ENCODE measurements at places on chromosomes 6 and 20.

GRCh38 chr20:25247518-25247955 lies 348 bp upstream of the PYGB start:
- DNase-seq, result no peak

DNA sequence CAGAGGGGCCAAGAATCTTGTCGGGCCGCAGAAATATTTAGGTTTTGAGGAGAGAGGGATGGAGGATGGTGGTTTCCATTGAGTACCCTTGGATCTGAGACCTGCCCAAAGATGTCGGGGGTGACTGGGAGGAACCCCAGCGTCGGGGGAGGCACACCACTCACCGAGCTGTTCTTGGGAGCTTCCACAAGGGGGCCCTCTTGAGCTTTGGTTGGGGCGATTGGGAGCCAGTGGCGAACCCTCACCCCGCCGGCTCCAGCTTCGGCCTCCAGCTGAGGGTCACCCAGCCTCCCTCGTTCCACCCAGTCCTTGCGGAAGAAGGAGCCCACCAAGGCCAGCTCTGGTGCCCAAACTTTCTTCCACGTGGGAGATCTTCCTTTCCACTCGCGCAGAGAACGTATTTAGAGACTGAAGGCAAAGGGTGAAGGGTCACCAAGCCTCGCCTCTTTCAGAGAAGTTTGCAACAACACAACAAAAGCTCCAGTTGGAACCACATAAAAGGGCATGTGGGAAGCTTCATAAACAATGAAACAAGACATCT lies 33.6 kb downstream of the APCDD1L start:
- no peak for DNase-seq

DNA sequence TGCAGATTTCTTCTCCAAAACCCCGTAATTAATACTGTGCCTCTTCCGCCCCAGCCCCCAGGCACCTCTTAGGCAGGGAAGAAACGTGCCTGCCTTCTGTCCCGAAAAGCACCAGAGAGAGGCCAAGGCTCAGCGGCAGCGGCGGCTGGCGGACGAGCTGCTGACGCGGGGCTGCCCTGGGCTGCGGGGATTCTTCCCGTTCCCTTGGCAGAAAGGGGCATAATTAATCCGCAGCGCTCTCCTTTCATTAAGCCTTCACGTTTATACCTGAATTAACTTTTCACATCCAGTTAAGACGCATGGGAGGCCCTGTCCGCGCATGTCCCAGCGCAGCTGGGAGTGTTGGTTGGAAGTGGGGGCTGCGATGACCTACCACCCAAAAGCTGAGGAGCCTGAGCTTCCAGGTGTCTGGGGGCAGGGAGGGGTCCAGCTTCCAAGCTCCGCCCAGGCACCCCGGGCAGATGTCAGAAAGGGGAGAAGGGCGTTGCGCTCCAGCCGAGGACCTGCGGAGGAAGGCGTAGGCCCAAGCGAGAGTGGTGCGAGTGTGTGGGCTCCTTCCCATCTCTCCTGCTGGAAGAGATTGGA lies 167.4 kb upstream of the LRFN2 start:
- no peak for DNase-seq

DNA sequence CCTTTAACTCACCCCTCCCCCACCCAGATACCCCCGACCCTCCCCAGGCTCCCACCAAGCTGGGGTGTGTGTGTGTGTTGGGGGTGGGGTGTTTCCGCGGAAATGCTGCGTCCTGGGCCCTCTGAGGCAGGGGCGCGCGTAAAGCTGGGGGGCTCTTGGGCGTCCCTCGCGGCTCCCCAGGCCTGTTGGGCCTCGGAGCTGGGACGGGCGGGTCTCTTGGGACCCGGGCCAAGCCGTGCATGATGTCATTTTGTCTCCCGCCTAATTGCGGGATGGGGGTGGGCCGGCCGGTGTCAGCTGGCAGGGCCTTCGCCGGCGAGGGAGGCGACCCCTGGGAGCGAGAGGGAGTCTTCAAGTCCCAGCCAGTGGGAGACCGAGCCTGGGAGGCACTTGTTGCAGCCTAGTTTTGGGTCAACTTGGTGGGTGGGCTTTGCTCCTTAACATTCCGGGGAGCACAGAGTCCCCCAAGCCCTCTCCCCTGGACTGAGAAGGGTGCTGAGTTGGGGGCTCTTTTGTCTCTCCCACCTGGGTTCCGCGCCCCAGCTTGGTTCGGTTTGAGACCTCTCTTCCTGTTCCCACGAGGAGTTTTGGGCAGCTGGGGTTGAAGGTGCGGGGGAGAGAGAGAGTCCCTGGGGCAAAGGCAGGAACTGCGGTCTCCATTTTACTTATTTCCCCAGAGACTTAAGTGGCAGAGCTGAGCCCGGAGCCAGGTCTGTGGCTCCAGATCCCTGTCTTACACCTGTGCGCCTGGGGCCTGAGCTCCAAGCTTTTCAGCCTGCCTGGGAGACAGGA lies 623 bp downstream of the MYBL2 start:
- no peak for DNase-seq

DNA sequence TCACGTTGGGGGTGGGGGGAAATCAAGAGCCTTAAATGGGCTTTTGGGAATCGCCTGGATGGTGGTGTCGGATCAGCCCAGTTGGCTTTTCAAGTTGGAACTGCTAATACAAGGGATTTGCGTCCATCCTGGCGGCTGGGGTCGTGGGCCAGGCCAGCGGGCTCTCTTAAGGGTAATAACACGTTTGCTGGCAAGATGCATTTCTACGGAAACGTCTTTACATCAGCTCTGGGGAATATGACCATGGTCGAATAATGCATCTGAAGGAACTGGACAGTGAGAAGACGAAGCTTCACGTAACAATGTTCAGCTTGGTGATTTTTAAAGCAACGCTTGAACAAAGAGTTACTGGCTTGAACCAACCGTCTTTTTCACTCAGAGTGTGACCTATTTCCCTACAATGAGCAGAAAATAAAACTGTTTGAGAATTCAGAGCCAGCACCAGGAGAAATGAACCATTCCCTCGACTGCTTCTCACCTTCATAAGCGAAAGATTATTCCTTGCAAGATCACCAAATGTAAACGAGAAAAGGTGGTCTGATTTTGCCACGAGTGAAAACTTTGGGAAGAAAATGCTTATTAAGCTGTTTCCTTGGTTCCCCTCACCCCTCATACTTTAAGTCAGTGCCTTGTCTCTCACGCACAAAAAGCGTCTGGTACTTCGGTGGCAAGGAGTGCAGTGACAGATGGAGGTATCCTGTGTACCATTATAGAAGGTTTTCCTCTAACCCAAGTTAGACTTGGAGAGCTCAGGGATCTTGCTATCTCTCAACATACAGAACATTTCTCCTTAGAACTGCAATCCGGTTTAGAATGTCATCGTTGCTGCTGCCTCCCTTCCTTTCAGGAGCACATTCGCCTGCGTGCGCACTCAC lies 1.4 kb upstream of the MARCKS start:
- peak; percentile 23 for DNase-seq

GRCh38 chr6:109081026-109081425 lies 13.6 kb downstream of the SESN1 start:
- no peak for DNase-seq

DNA sequence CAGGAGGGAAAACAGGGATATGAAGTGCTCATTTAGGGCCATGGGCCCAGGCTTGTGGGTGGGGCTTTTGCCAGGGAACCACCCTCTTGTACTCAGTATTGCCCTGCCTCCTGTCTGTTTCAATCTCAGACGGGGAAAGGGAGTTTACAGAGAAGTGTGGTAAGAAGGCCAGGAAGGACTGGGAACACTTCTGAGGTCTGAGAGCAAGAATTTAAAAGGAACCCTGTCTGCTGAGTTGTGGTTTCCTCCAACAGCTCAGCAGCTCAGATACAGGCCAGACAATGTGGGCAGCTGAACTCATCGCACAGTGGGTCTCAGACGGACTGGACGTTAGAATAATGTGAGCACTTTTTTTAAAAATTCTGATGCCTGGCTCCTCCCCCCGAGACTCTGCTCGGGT lies 354.1 kb upstream of the ARID1B start:
- no peak for DNase-seq

DNA sequence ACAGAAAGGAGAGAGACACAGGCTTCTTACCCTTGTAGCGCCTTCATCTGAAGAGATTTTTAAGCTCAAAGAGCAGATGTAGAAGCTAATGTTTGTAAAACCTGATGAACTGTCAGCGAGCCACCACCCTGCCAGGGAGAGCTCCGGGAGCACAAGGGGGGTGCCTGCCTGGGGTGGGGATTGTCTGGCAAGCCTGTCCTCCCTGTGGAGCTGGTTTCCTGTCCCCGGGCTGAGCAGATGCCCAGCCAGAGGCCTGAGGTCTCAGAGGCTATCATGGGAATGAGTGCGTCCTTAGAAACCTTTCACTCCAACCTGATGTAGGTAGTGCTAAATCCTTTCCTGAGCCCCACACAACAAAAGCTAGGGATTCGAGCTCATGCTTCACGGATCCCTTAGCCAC lies 41.9 kb upstream of the NR2E1 start:
- DNase-seq, result no peak

DNA sequence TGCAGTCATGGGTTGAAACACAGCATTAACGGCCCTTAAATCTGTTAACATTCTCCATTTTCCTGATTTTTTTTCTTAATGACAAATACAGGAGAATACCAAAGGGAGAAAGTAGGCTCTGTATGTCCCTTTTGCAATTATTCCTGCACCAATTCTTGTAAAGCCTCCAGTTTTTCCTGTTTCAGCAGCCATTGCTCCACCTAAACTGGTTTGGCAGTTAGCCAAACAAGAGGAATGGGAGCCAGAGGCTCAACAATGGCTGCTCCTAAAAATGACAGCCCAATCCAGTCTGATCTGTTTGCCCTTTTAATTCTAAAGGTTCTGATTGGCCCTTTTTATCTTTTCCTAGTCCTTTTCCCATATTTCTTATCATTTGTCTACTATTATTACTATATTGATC lies 284.2 kb upstream of the SGK1 start:
- no peak for DNase-seq

DNA sequence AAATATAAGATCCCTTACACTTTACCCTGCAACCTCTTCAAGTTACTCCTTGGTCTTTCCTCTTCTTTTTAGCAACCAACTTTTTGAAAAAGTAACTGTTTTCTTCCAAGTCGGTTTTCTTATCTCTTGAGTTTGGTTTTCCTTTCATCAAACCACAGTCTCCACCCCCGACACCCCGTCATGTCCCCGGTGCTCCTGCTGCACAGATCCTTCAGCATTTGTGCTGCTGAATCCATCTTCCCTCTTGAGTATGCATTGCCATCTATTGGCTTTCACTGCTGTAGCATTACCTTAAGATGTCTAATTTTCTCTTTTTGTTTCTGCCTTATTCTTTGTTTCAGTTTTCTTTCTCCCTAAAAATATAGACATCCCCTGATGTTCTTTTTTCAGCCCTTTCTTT lies 11.9 kb upstream of the TNFRSF21 start:
- no peak for DNase-seq

GRCh38 chr6:100255701-100256100 lies 209.0 kb downstream of the SIM1 start:
- DNase-seq, result no peak

DNA sequence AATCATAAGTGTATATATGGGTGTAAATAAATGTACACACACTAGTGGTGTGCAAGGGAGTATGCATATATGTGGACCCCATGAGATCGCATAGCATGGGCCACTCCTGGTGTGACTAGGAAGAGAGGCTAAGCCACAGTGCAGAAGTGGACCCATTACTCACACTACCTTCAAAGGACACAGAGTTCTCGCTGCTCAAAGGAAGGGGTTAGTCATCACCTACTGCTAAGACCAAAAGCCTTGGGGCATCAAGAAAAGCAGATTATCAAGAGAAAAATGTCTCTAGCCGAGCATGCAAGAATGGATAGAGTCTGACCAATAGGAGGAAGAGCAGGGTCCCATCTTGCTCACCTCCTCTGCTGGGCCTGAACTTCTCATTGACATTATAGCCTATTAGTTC lies 195.5 kb downstream of the MAFB start:
- DNase-seq, result peak; percentile 42

DNA sequence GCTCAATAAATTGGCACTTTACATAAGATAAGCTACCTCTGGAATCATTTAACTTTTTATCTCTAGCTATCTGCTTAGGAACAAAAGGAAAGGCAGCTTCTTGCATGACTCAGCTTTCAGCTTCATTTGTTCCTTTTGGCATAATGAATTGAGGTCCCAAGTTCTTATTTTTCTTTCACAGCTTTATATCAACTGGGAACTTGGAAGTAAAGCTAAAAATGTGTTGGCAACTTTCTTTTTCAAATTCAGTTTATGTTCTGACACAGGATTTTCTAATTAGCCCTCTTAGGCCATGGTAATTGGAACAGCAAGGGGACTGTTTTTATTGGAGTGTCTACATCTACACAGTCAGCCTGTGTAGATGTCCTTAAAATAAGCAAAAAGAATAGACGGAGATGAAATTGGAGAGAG lies 55.2 kb upstream of the MRAP2 start:
- no peak for DNase-seq

GRCh38 chr20:50353289-50353961 lies 156.8 kb upstream of the PTPN1 start:
- DNase-seq, result no peak

GRCh38 chr6:1296079-1296478 lies 15.8 kb upstream of the FOXQ1 start:
- DNase-seq, result no peak

DNA sequence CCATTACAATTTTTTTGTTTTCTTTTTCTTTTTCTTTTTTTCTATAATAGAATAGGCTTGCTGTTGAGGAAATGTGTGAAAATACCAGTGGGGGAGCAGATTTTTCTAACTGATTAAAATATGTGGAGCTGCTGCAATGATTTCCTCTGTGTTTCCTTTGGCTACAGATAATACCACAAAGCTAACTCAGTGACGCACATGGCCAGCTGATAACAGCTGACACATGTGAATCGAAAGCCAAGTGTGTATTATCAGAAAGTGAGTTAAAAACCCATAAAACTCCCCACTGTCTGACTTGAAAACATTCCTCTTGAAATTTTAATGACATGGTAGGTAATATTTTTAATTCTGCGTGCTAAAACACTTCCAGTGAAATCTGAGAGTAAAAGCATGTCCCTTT lies 70.8 kb upstream of the AHI1 start:
- DNase-seq, result peak; percentile 52

- no peak for DNase-seq
These were observed 5.8 kb upstream of the SSTR4 start for GRCh38 chr20:23029324-23029723.

- DNase-seq, result no peak
These were observed 37.3 kb downstream of the PGM3 start for GRCh38 chr6:83155794-83156193.

- DNase-seq, result no peak
These were observed 102.1 kb downstream of the NRSN1 start for GRCh38 chr6:24228123-24228522.

- DNase-seq, result no peak
These were observed 14.6 kb downstream of the CCM2L start for GRCh38 chr20:32024683-32025295.

DNA sequence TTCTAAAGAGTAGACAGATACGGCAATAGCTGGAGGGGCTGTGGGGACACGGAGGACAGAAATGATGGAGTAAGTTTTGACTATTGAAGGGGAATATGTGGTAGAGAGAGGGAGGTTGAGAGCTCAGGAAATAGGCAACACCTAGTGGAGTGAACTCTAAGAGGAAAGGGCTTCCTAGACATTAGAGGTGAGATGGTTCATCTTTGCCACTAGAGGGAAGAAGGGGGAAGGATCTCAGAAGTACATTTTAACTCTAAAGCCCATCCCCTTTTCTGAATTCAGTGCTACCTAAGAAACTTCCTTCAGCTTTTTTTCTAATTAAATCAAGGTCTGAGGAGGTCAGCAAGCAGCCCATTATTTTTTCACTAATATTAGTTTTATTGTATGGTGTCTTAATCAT lies 689.4 kb upstream of the MAP3K7 start:
- DNase-seq, result no peak

GRCh38 chr6:168217880-168218537 lies 101.6 kb downstream of the DACT2 start:
- no peak for DNase-seq

All from A172 (cell line).